Right hindlimb (tissue), 1 donor: ENCODE measurements at places on chromosomes 6 and 20.

DNA sequence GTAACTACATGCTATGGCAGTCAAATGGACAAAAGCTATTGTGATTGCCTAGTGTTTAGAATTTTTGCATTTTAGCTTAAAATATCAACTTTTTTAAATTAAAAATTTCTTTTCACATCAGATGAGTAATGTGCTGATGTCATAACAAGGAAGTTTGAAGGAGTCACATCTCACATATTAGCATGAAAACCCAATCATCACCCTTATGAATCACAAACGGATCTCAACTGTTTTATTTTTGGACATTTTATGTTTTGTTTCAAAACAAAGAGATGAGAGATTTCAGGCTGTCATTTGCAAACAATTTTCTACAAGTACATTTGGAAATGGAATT, 53.6 kb upstream of the TRERF1 start:
- DNase-seq = no peak

DNA sequence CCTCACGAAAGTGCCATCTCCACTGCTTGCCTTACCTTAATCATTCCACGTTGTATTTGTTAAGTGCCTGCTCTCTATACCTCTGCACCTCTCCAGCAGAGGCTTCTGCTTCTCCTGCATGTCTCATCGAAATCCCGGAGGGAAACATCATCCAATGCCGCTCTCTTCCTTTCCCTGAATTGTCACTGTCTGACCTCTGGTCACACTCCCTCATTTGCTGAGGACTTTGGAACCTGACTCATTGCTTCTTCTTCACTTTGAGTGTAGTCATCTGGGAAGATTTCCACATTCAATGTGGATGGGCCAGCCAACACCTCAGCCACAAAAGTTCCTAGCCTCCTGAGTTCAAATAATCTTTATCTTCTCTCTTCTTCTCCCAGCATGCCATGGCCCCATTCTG, 78.9 kb upstream of the BEND6 start:
- DNase-seq = no peak

- DNase-seq = no peak
Measured at GRCh38 chr6:134584847-134585516, 267.1 kb upstream of the SGK1 start.

- DNase-seq = no peak
Measured at GRCh38 chr20:23690581-23690980, 1.7 kb upstream of the CST4 start.

- no peak for DNase-seq
Measured at GRCh38 chr6:73857341-73857890, 161.4 kb downstream of the CD109 start.

DNA sequence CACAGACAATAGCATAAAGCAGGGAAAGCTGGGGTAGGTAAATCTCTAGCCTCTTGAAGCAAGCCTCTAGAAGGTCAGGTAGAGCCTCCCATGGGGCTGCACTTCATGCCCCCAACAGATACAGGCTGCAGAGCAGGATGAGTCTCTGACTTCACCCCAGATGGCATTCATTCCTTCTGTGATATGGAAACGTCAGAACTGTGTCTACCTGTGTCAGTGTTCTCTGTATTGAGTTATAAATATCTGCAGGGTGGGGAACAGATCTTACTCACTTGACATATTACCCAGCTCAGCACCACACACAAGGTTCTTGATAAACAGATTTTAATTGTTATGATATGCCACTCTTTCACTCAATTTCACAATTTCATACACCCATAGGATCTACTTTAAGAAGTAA, 2.1 kb downstream of the LGSN start:
- DNase-seq = no peak

DNA sequence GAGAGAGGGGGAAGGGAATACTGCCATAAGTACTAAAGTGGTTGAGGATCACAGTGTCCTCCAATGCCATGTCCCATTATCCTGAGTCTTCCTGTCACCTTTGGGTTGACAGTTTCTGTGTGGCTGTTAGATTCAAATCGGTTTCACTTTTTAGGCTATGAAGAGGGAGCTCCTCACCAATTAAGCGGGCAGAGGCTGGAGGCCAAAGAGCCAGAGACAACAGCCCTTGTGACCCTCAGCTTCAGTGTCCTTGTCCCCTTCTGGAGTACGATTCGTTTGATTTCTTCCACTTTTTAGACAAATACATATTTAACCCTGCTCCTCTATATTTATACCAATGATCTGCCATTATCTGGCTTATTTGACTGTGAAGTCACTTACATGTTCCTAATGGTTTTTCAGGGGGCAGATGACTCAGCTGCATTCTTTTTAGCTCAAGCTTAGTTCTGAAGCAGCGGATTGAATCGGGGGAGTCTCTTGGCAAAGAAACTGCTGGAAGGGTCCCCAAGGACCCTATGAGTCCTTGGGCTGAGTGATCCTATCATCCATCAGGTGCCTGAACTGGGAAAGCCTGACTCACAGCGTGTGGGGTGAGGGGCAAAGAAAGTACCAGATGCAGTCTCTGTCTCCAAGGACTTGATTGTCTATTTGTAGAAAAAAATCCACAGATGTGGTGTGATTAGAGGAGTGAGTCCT, 18.2 kb downstream of the FERMT1 start:
- DNase-seq = no peak
